ENCODE measurements at places on chromosomes 2 and 18.

DNA sequence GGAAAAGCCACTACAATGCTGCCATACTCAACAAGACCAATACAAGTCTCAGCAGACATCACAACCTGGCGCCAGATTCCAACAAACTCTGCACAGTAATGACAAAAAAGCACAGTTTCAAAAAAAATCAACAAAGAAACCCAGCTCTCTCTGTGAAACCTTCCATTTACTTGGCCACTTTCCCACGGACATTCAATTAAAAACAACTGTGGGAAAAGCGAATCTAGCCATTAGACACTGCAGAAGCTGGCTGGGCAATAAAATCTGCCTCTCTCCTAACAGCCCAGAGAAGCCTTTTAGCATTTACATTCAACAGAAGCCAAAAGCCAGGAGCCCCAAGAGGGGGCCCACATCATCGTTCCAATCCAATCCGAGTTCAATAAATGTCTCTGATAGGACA lies 128.9 kb downstream of the HDAC4 start:
- peak; percentile 44 for DNase-seq

GRCh38 chr2:41989501-41990180 lies 58.2 kb upstream of the PKDCC start:
- peak; percentile 48 for DNase-seq

- DNase-seq, result no peak
Observed at GRCh38 chr2:40197121-40197520, 254.8 kb downstream of the SLC8A1 start.

DNA sequence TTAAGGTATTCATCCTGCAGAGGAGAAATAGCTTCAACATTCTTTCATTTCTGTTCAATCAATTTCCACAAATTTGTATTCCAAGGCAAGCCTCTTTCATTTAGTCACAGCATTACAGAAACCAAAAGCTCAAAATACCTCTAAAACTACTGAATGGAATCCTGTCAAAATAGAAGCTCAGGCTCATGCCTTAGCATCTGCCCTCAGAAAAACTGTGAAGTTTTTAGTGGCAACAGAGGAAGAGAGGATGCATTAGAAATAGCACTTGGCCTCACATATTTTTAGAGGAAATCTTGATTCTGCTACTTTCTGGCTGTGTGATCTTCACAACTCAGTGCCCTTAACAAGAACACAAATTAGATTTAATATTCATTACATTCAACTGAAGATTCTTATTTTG lies 69.1 kb upstream of the GALNT13 start:
- no peak for DNase-seq

DNA sequence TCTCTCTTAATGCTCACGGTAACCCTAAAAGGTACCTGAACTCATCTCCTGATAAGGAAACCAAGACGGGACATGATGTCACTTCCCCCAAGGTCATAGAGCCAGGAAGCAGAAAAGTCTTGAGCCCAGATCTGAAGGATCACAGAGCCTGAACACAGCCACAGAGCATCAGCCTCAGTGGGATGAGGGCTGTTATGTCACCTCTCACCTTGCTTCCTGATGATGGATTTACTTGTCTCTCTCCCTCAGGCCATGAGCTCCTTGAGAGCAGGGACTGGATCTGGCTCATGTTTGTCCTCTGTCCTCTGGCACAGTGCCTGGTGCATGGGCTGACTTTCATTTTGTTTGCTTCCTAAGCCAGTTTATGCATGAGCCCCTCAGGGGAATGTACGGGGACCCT lies 54.2 kb downstream of the SERTAD2 start:
- no peak for DNase-seq

- DNase-seq, result no peak
Observed at GRCh38 chr2:62443886-62444285, 62.1 kb downstream of the TMEM17 start.

GRCh38 chr2:56912490-56912889 lies 728.7 kb downstream of the CCDC85A start:
- DNase-seq, result no peak

DNA sequence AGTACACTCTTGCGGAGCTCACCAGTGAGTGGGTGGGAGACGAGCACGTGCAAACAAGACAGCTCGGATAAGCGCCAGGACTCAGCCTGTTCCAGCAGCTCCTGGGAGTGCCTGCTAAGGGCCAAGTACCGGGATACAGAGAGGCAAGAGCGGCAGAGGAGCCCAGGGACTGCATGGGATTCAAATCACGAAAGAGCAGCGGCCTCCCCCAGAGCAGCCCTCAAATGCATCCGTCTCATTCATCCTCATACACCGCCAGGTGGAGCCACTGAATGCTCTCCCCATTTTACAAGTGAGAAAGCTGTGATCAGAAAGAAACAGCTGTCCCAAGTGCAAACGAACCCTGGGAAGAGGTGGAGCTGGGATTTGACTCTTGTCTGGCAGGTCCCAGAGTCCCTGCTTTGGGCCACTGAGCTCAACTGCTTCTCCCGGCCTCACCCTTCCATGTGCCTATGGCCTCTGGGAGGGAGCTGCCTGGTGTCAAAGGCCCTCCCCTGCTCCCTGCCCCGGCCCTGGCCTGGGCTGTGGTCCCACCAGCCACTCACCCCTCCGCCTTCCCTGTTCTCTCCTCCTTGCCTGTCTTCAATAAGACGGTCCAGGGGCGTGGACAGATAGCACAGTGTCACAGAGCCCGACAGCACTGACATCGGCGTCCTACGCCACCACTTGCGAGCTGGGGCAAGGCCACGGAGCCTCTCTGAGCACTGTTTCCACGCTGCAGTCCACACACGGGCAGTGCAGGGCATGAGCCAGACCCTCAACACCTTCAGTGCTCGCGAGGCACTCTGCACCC lies 72.8 kb upstream of the TAF1B start:
- DNase-seq, result peak; percentile 82

DNA sequence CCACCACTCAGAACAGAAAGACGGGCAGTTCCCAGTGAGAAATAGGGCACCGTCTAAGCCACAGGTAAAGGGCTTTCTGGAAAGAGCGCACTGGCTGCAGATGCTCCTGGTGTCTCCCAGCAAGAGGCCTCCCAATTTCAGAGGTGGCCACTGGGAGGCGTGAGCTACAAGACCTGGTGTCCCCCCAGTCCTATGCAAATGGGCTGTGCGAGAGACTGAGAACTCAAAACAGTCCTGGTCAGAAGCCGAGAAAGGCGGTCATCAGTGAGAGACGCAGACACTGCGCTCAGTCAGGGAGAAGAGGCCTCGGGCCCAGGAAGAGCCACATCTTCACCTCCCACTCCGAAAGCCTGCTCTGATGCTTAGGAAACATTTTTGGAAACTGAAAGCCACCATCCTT lies 179.5 kb downstream of the EIPR1 start:
- no peak for DNase-seq

GRCh38 chr2:240200230-240201051 lies 60.0 kb upstream of the OTOS start:
- DNase-seq, result peak; percentile 14

GRCh38 chr2:63665846-63666475 lies 77.2 kb downstream of the MDH1 start:
- DNase-seq, result peak; percentile 63

GRCh38 chr2:164000176-164000575 lies 264.4 kb upstream of the FIGN start:
- peak; percentile 10 for DNase-seq

DNA sequence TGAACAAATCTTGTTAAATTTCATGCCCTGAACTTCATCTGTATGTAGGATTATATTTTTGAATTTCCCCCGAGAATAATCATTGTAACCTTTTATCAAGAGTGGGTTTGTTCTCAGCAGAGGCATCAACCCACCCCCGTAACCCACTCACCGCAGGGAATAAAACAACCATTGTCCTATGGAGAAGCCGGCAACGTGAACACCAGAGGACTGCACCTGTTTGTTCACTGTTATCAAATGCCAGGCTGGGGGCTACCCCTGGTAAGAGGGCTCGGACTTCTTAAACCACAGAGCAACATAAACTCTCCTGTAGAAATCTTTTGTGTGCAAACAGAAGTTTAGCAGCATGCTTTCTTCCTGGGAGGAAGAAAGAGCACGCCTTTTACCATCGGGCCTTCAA lies 610.4 kb downstream of the ERBB4 start:
- DNase-seq, result no peak

DNA sequence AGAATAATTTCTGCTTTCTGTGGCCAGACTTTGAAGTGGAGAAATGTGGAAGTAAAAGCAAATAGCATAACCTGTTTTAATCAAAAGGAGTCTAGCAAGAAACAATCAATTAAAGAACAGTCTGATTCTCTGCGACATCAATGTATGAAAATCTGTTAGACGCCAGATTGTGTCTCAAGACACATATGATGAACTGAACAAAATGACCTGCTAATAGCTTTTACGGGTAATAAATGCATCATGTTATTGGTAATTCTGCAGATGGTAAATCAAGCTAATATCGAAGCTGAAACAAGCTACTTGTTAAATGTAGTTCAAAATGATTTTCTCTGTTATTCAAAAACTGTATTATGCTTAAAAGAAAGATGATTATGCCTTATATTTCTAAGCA lies 208.5 kb upstream of the FIGN start:
- no peak for DNase-seq

- no peak for DNase-seq
Observed at GRCh38 chr2:221334481-221335218, 237.5 kb downstream of the EPHA4 start.

DNA sequence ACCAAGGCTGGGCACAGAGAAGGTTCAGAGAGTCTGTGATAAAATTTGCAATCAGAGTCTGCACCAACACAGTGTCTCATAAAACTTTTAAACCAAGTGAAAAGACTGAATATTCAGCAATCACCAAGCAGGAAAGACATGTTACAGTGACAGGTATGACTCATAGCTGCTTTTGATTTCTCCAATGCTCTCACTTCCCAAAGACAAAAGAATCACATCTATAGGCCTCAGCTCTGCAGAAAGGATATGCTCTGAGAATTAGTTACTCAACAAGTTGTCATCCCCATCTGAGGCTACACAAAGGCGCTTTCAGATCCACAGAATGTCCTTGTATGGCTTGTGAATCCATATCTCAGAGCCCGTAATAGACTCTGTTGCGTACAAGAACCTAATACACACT lies 92.5 kb downstream of the KCNF1 start:
- peak; percentile 21 for DNase-seq

DNA sequence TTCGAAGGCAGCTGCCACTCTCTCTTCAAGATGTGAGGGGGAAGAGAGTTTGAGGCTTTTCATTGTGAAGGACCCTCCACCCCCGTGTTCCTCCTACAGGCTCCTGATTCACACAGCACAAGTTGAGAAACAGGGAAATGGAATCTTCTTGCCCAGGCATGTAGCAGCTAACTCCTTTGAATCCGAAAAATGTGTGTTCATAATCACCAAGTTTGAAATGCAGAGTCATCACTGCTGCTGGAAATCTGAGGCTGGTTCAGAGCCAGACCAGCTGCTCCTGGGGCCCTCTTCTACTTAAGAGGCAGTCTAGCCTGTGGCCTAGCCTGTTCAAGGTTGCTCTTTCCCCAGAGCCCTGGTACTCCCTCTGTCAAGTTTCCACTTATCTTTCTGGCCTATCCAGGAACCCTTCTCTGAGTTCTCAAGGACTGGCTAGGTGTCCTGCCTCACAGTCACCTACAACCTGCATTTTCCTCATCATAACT lies 166.4 kb downstream of the TMEM247 start:
- peak; percentile 92 for DNase-seq

DNA sequence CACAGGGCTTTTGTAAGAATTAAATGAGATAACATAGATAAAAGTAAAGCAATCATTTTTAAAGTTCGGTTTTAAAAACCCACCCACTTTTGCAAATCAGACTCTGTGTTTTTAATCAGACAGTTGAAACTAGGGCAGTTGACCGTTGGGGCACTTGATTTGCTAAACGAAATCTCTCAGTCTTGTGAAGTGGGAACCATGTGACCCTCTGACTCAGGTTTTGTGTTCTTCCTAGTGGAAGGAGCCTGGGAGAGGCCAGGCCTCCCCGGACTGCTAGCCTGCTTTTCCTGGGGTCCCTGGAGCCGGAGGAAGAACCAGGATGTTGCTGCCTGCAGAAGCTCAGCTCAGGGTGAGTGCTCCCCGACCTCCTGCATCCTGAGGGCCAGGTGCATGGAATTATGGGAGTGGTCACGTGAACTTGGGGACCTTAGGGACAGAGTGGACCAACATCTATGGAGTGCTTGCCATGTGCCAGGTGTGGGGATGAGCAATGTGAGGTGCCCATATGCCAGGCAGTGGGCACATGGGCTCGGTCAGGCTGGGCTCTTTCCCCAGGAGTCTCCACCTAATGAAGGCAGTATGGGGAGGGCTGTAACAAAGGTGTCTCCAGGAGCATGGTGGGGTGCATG lies 3.9 kb downstream of the C2orf72 start:
- DNase-seq, result no peak

GRCh38 chr18:3015204-3015592 lies 2.3 kb upstream of the LPIN2 start:
- DNase-seq, result peak; percentile 71

DNA sequence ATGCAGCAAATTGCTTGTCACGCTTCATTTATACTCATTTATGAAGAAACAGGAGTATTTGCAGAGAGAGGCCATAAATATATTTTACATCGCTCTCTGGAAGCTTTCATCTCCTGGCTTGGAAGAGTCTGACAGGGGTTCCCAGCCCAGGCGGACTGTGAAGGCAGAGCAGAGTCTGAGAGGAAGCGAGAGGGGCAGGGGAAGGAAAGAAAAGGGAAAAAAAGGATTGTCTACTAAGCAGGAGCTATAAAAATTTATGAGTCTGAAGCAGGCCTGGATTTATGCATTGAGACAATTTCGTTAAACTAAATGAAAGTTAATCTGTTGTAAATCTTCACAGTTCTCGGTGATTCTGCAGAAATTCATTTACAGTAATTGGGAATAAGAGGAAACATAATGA lies 143.9 kb upstream of the GYPC start:
- no peak for DNase-seq

DNA sequence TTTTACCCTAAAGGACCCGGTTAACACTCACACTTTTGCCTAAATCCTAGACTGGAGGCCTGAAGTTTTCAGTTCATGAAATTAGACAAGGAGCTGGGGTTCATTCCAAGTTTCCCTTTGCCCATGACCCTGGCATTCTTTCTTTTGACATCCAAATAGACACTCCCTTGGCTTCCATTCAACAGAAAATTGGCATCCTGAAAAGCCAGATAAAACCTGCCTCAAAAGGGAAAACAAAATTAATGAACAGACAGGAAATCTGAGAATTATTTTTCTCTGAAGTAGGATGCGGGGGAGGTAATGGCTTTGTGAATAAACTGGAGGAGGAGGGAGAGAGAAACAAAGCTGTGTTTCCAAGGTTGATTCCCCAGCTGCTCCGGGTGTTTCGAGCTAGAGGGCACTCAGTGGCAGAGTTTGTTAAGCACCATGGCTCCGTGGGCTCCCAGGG lies 41.0 kb downstream of the SPP2 start:
- peak; percentile 70 for DNase-seq

DNA sequence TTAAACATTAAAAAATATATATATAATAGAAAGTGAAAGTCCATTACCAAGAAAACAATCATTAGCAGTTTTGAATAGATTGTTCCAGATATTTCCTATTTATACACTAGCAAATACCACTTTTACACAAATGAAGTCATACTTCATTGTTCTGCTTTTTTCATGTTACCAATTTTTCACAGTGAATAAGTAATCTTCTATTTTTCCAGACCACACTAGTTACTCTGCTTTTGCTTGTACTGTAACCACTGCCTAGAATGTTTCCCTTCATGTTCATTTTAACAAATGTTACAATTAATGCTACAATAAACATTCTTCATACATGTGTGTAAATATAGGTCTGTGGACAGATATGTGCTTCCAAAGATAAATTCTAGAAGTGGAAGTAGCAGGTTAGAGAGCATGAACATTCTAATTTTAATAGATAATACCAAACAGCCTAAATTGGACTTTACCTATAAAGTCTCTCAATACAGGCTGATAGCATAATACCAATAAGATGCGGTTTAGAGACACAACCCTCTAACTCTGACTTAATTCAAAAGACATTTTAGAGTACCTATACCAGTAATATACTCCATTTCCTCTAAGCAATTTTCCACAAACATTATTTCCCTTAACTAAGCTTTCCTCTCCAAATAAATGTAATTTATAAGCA lies 17.0 kb downstream of the ITSN2 start:
- no peak for DNase-seq

Data from fibroblast of the aortic adventitia (primary cell).